ENCODE measurements at places on chromosomes 6 and 20. TPM values are rescaled to one million over a fixed set of nuclear protein-coding genes. Genes with fewer than 3 reads are reported as not detected.

GRCh38 chr6:165777680-165778079 is 114.6 kb upstream of the PDE10A start:
- H3K27ac ChIP-seq = no peak overlapping the region
- H3K4me3 ChIP-seq = no peak overlapping the region
- no peaks in the 10 kb centered on the region for H3K36me3 ChIP-seq
- no peaks in the 10 kb centered on the region for H3K4me1 ChIP-seq

GRCh38 chr6:28737750-28738395 is 185.9 kb downstream of the TRIM27 start:
- DNase-seq = no peak
- no peaks in the 10 kb centered on the region for H3K4me1 ChIP-seq
- H3K27ac ChIP-seq = no peak overlapping the region
- no peak overlapping the region for H3K4me3 ChIP-seq
- H3K36me3 ChIP-seq = no peaks in the 10 kb centered on the region

Gene NSFL1C
- 103 TPM for total RNA-seq

GRCh38 chr20:2794202-2794748 is 6.2 kb downstream of the CPXM1 start:
- H3K4me1 ChIP-seq = no peaks in the 10 kb centered on the region
- no peak overlapping the region for H3K4me3 ChIP-seq
- H3K27me3 ChIP-seq = peaks cover 14% of the 10 kb centered on the region
- no peak overlapping the region for H3K27ac ChIP-seq

GRCh38 chr6:31815025-31815838 is at the start of the genes HSPA1A and HSPA1L:
HSPA1A (plus strand) TSS chr6:31815543; CDS start chr6:31815757, 214 bp downstream.
HSPA1L (minus strand) TSS chr6:31815283; CDS start chr6:31811972, 3,311 bp downstream.
- peaks cover 36% of the 10 kb centered on the region for H3K4me1 ChIP-seq
- H3K36me3 ChIP-seq = peaks cover 7% of the 10 kb centered on the region
- DNase-seq = peak; percentile 67
- no peaks in the 10 kb centered on the region for H3K27me3 ChIP-seq
- H3K4me3 ChIP-seq = peak within 1 kb of the TSS; percentile 70

- H3K4me1 ChIP-seq = no peaks in the 10 kb centered on the region
- H3K27me3 ChIP-seq = no peaks in the 10 kb centered on the region
- no peak overlapping the region for H3K4me3 ChIP-seq
- H3K36me3 ChIP-seq = no peaks in the 10 kb centered on the region
Observed at GRCh38 chr6:133340557-133340956, 99.4 kb downstream of the EYA4 start.

GRCh38 chr6:151021896-151022295 is 156.4 kb downstream of the MTHFD1L start:
- no peak for DNase-seq
- H3K4me3 ChIP-seq = no peak overlapping the region
- no peaks in the 10 kb centered on the region for H3K4me1 ChIP-seq
- H3K36me3 ChIP-seq = no peaks in the 10 kb centered on the region
- no peaks in the 10 kb centered on the region for H3K27me3 ChIP-seq
- H3K27ac ChIP-seq = no peak overlapping the region

DNA sequence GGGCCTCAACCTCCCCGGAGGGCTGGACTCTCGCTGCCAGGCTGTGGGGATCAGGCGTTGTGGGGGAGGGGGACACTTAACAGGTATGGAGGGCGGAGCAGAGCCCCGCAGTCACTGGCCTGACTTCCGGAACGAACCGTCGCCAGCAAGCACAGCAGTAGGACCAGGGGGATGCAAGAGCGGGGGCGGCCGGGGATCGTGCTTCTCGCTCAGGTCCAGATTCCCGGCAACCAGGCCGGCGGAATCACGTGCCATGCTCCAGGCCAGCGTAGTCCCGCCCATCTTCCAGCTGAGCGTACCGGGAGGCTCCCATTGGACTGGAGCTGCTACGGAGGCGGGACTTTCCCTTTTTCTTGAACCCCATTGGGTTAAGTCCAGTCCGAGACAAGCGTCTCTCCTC is 10.0 kb upstream of the POU5F1 start:
- H3K27ac ChIP-seq = no peak overlapping the region
- peak overlapping the region; percentile 56 for H3K4me3 ChIP-seq
- no peaks in the 10 kb centered on the region for H3K4me1 ChIP-seq
- no peaks in the 10 kb centered on the region for H3K27me3 ChIP-seq

Gene OTOR
- total RNA-seq = not detected

DNA sequence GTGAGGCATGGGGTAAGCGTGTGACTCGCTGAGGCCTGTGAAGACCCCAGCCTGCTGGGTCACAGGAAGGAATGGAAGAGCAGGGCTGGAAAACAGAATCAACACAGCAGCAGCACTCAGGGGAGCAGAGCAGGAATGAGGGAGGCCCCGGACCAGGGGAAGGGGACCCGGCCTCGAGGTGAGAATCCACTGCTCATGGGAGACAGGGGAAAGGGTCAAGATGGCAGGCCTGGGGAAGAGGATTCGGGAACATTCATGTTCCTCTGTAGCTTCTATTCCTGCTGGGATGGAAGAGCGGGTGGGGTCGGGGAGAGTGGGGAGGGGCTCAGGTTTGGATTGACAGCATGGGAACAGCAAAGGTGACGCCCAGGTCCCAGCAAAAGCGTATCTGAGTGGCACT is 59.4 kb downstream of the NPEPL1 start:
- H3K36me3 ChIP-seq = no peaks in the 10 kb centered on the region
- DNase-seq = no peak
- H3K27ac ChIP-seq = no peak overlapping the region

DNA sequence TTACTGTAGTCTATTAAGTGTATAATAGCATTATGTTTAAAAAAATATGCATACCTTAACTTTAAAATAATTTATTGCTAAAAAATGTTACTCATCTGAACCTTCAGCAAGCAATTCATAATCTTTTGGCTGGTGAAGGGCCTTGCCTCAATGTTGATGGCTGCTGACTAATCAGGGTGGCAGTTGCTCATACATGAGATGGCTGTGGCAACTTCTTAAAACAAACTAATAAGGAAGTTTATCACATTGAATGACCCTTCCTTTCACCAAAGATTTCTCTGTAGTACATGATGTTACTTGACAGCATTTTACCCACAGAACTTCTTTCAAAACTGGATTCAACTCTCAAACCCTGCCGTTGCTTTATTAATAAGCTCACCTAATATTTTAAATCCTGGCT is 84.0 kb downstream of the TASP1 start:
- DNase-seq = no peak
- no peak overlapping the region for H3K4me3 ChIP-seq
- no peak overlapping the region for H3K27ac ChIP-seq
- H3K36me3 ChIP-seq = peaks cover 4% of the 10 kb centered on the region

Gene PRKN
- total RNA-seq = 0.22 TPM

DNA sequence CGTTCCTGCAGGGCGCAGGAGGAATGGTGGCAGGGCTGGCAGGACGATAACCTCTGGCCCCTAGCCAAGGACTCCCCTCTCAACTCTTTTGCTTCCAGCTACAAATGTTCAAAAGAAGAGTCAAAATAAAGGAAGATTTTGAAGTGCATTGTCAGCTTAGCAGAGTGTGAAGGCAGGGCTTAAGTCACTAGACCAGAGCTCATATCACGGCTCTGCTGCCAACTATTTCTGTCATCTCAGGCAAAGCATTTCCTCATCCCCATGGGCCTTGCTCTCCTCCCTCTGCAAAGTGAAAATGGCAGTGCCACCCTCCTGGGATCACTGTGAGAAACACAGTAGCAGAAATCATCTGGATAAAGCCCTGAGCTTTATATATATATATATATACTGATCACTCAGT is 36.7 kb downstream of the CFAP61 start:
- no peak for DNase-seq
- H3K4me3 ChIP-seq = no peak overlapping the region
- no peaks in the 10 kb centered on the region for H3K27me3 ChIP-seq

DNA sequence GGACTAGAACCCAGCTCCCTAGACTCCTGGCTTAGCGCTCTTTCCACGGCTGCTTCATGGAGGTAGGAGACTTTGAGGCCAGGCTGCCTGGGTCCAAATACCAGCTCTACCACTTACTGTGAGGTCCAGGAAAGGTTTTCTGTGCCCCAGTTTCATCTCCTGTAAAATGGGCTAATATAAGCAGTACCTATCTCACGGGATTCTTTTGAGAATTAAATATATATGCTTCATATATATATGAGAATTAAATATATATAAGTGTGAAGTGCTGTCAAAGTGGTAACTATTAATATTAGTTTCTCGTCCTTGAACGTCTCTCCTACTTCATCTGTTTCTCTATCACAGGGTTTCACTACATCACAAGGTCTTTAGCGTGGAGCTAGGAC is 10.2 kb upstream of the LY6G5C start:
- DNase-seq = no peak
- H3K27ac ChIP-seq = peak overlapping the region; percentile 68
- peaks cover 69% of the 10 kb centered on the region for H3K36me3 ChIP-seq
- peaks cover 9% of the 10 kb centered on the region for H3K4me1 ChIP-seq
- no peaks in the 10 kb centered on the region for H3K27me3 ChIP-seq
- H3K4me3 ChIP-seq = no peak overlapping the region

- H3K27me3 ChIP-seq = peaks cover 20% of the 10 kb centered on the region
- H3K4me1 ChIP-seq = peaks cover 16% of the 10 kb centered on the region
- H3K36me3 ChIP-seq = no peaks in the 10 kb centered on the region
- DNase-seq = no peak
Observed at GRCh38 chr20:31608251-31608945, 3.3 kb downstream of the ID1 start.

DNA sequence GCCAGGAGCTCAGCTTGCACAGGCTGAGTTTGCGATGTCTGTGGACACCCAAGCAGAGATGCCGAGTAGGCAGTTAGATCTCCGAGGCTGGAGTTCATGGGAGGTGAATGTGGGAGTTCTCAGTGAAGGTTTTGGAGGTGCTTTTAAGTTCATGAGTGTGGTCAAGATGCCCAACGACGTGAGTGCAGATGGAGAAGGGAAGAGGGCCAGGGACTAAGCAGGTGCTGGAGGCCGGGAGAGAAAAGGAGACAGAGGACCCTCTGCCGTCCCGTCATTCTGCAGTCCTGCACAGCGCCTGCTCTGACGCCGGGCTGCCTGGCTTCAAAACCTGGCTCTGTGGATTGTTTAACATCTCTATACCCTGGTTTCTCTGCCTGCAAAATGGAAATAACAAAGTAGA is 15.5 kb downstream of the ITPR3 start:
- DNase-seq = no peak
- no peaks in the 10 kb centered on the region for H3K36me3 ChIP-seq
- H3K27me3 ChIP-seq = no peaks in the 10 kb centered on the region

DNA sequence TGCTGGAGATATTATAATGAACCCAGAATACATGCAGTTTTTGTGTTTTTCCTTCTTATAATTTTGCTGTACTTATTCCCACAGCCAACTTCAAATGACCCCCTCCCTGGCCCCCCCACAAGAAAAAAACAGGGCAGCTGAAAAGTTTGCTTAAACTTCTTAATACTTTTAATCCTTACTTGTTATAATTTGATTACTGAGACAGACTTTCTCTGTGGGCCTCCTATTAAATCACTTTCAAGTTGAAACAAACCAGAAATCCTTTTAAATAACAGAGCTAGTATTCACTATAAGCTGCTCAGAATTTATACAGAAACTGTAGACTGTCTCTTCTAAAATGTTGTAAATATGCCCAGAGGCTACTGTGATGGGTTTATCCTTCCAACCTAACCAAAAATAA is 106.3 kb downstream of the CENPW start:
- H3K4me1 ChIP-seq = no peaks in the 10 kb centered on the region
- H3K4me3 ChIP-seq = no peak overlapping the region
- H3K27me3 ChIP-seq = no peaks in the 10 kb centered on the region
- no peak overlapping the region for H3K27ac ChIP-seq
- DNase-seq = no peak

Gene ADTRP
- total RNA-seq = 3.2 TPM

DNA sequence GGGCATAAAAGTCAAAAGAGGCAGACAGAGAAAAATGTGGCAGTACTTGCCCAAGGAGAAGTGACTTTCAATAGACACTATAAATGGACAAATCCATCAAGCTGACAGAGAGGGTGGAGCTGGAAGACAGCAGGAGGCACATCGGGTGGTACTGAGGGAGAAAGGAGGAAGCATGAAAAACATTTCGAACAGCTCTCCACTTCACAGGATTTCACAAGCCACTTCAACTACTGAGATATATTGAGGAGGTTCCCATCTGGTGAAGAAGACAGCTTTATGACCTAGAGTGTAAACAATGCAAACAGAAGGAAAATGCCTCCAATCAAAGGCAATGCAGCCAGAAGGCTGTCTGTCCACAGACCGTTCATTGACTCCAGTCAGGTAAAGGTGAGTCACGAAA is 259.4 kb upstream of the ECI2 start:
- DNase-seq = no peak
- no peak overlapping the region for H3K27ac ChIP-seq
- H3K27me3 ChIP-seq = no peaks in the 10 kb centered on the region

GRCh38 chr6:48109944-48110343 is 1.1 kb downstream of the PTCHD4 start:
- no peak overlapping the region for H3K27ac ChIP-seq
- H3K4me1 ChIP-seq = no peaks in the 10 kb centered on the region
- DNase-seq = no peak
- H3K27me3 ChIP-seq = no peaks in the 10 kb centered on the region
- H3K4me3 ChIP-seq = no peak overlapping the region
- H3K36me3 ChIP-seq = no peaks in the 10 kb centered on the region

- H3K4me3 ChIP-seq = no peak overlapping the region
- H3K27ac ChIP-seq = no peak overlapping the region
- no peak for DNase-seq
- no peaks in the 10 kb centered on the region for H3K27me3 ChIP-seq
- no peaks in the 10 kb centered on the region for H3K4me1 ChIP-seq
Observed at GRCh38 chr6:84449220-84449619, 221.8 kb upstream of the CEP162 start.

Measured in CD8-positive, alpha-beta memory T cell (primary cell).